ENCODE measurements at places on chromosomes 7 and 10. TPM values are rescaled to one million over a fixed set of nuclear protein-coding genes. Genes with fewer than 3 reads are reported as not detected.

GRCh38 chr10:129277084-129277483 lies 190.0 kb upstream of the MGMT start:
- H3K4me3 ChIP-seq: no peak overlapping the region
- H3K27ac ChIP-seq: no peak overlapping the region
- DNase-seq: no peak
- H3K27me3 ChIP-seq: peaks cover 14% of the 10 kb centered on the region
- no peaks in the 10 kb centered on the region for H3K4me1 ChIP-seq

DNA sequence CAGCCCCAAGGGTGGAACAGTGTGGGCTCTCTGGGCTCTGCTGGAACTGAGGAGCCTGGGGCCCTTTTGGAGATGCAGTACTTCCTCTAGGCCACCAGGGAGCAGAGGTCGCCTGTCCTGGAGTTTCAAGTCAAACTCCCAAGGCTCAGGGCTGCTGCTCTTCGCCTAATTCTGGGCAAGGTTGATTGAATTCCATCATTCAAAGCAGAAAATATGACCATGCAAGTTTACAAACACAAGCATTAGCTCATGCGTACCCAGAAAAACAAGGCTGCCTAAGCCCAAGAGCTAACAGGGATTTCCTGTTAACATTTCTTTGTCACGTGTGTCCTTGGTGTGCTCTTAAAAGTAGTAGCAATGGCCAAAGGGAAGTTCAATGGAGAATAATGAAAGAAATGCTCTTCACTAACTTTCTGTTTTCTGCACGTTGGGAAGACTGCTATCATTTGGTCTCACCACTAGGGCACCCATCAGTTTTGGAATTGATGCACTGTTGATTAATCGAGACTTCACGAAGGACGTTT lies 20.1 kb downstream of the LDB3 start:
- H3K36me3 ChIP-seq: no peaks in the 10 kb centered on the region
- H3K4me1 ChIP-seq: no peaks in the 10 kb centered on the region
- no peak overlapping the region for H3K4me3 ChIP-seq
- H3K27ac ChIP-seq: no peak overlapping the region
- peaks cover 2% of the 10 kb centered on the region for H3K27me3 ChIP-seq
- DNase-seq: peak; percentile 71

The TIAL1 gene
- total RNA-seq: 177 TPM

The TMEM139 gene
- total RNA-seq: 0.29 TPM

The CTAGE4 gene
- 3.6 TPM for total RNA-seq

- peaks cover 27% of the 10 kb centered on the region for H3K4me1 ChIP-seq
- H3K4me3 ChIP-seq: no peak overlapping the region
- H3K27me3 ChIP-seq: no peaks in the 10 kb centered on the region
- H3K36me3 ChIP-seq: peaks cover 17% of the 10 kb centered on the region
Measured at GRCh38 chr7:77687100-77687746, 9.0 kb upstream of the RSBN1L start.

The CUZD1 gene
- 1.0 TPM for total RNA-seq

DNA sequence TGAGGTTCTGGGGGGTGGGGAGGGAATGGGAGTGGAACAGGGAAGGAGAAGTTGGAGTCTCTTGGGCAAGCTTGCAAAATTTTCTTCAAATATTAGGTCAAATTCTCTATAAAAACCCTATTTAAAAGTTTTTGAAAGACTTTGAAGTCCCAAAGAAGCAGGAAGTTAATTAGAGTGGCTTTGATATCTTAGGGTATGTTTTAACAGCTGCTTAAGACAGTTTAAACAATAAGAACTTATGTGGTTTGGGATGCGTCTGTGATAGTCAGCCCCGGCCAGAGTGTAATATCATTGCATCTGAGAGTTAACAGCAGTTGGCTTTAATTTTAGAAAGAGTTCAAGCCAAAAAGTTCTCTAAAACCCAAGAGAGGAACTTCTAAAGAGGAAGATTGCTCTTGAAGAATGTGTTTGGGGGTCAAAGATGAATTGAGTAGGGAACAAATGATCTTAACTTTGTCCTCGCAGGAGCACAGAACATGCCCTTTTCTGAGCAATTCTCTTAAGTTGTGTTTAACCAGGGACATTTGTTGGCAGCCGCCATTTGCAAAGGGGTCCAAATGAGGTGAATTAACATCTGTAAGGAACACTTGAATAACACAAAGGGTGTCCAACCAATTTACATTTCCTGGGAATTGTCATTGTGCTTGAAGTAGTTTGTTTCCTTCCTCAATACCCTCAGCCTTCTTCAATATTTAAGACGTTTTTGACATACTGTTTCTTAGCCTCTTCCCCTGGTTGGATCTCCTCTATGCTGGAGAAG lies 182.4 kb downstream of the PTEN start:
- DNase-seq: no peak
- no peak overlapping the region for H3K4me3 ChIP-seq
- H3K36me3 ChIP-seq: no peaks in the 10 kb centered on the region
- no peaks in the 10 kb centered on the region for H3K27me3 ChIP-seq
- H3K4me1 ChIP-seq: peaks cover 4% of the 10 kb centered on the region

DNA sequence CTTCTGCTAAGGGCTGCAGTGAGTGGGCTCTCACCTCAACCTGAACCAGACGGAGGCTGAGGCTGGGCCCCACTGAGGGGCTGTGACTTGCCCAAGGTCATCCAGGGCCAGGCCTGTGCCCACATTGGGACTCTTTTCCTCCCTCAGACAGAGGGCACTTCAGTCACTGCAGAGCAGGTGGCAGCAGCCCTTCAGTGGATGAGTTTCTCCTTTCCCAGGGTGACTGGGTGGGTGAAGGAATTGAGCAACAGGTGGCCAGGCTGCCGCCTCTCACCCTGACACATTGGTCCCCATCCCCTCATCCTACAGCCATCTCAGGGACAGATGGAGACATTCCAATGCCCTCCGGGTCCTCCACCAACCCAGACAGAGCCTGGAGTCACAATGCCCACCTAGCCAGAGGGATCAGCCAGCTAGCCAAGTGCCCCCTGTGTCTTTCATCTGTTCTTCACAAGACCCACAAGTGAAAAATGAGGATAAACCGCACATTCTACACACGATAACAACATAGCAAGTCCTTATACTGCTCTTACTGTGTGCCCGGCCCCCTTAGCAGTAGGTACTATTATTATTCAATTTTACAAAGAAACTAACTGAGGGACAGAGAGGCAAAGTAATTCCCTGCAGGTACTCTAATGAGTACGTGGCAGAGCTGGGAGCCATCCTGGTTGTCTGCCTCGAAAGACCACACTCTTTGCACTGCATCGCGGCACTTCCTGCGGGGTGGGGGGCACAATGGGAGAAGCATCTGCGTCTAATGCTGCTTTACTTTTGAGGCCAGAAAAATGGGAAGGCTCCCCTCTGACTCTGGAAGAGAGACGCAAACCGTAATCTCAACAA lies 1.7 kb upstream of the SLC18A3 start:
- H3K27ac ChIP-seq: no peak overlapping the region
- DNase-seq: no peak
- peaks cover 5% of the 10 kb centered on the region for H3K36me3 ChIP-seq
- H3K4me1 ChIP-seq: peaks cover 6% of the 10 kb centered on the region
- H3K4me3 ChIP-seq: no peak overlapping the region

DNA sequence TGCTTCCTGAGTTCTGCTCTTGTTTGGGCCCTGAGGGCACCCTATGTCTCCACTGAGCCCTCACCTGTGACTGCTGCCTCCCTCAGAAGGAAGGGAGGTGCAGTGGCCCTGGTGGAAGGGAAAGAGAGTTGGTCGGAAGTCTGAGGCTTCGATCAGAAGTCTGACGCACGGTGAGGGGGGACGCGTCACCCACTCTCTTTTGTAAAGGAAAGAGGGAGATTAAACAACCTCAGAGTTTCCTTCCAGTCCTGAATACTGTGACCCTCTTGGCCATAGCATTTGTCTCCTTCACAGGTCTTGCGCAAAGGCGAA lies 31.4 kb upstream of the TRIM8 start:
- DNase-seq: peak; percentile 70
- no peaks in the 10 kb centered on the region for H3K27me3 ChIP-seq
- no peak overlapping the region for H3K4me3 ChIP-seq
- peaks cover 1% of the 10 kb centered on the region for H3K36me3 ChIP-seq

The FAM241B gene
- total RNA-seq: 10.9 TPM

DNA sequence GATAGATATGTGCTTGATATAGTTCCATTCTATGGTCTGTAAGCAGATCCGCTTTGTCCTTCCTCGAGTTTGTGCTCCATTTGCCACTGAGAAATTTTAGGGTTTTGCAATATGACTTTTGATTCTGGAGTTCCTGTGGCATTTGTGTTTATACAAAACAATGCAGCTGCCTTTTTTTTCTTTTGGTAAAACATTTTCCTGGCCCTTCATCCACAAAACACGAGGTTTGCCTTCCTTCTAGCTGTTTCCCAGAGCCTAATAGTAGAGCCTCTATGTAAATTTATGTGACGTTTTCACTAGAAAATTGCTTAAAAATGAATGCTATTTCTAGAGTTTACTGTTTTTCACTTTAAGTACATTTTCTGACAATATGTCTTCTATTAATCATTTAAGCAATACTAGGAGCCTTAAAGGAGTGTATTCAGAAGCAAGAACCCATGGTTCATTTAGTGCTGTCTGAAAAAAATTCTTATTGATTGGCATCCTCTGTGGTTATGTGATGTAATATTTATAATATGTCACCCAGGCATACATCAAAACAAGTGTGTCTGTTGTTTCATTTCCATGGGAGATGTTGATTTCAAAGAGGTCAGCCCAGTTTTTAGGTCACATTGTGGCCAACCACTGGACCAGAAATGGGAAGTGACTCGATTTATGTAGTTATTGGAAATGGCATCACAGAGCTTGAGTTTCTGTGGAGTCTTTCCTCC lies 618.3 kb downstream of the LRMDA start:
- H3K36me3 ChIP-seq: no peaks in the 10 kb centered on the region
- H3K27ac ChIP-seq: no peak overlapping the region
- H3K4me1 ChIP-seq: no peaks in the 10 kb centered on the region
- H3K27me3 ChIP-seq: no peaks in the 10 kb centered on the region
- no peak for DNase-seq

All from activated CD4-positive, alpha-beta memory T cell treated with anti-CD3 and anti-CD28 coated beads for 36 hours (primary cell).